ENCODE measurements at places on chromosomes 16 and 17.

- DNase-seq, result peak; percentile 31
Measured at GRCh38 chr17:41917679-41918313, 955 bp downstream of the ACLY start.

GRCh38 chr16:1003391-1004347, 22.1 kb downstream of the SOX8 start:
- DNase-seq, result no peak

DNA sequence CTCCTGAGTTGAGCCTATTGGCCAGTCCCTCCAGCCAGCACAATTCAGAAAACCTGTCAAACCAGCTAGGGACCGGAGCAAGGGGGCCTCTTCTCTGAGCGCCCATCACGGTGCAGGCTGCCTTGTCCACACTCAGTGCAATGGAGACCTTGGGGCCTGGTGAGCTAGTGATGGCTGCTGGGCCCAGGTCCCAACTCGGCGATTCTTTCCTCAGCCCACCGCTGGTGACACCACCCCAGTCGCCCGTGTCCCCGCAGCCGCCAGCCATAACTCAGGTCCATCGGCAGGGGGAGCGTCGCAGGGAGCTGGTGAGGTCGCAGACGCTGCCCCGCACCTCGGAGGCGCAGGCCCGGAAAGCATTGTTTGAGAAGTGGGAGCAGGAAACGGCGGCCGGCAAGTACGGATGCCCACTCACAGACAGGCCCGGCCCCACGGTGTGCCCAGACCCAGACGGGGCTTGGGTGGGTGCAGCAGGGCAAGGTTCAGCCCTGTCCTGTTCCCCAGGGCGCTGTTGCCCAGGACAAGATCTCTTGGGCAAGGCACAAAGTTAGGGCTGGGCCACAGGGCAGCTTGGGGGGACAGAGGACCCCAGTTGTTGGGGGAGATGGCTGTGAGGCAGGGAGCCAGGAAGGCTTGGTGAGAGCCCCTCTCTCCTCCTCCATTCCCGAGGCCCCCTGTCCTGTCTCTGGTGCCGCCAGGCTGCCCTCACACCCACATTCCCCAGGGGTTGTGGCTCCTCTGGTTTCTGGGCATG, 10.8 kb downstream of the SMTNL2 start:
- peak; percentile 12 for DNase-seq

DNA sequence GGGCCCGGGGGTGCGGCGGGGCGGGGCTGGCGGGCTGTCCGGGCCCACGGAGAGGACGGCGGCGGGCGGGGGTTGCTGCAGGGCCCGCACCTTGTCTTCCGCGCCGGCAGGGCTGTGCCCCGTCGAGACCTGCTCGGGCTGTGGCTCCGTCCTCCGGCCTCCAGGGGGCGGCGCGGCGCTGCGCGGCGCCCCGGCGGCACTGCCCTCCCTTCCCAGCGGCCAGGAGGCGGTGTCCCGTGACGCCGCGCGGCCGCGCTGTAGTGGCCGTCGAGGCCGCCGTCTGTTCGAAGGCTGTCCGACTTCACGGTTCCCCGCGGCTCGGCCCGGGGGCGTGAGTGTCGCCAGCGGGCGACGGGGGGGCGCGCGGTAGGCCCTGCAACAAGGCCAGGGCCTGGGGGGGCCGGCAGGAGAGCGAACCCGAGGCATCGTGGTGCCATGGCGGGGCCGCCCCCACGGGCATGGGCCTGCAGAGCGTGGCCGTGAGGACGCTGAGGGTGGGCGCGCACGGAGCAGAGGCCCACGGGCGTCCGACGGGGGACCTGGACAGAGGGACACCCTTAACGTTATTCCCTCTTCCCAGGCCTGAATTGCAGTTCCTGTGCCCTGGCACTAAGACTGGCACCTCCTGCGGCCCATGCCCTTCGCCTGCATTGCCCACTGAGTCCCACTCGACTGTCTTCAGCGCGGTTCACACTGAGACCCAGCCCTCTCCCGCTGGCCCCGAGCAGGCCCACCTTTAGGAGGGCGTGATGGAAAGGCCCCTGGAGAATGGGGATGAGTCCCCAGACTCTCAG, at the start of gene PLEKHG4:
PLEKHG4 (plus strand) TSS at position 237 of the 794 bp plus-strand sequence; CDS start at position 750, 513 bp downstream.
- DNase-seq, result no peak

DNA sequence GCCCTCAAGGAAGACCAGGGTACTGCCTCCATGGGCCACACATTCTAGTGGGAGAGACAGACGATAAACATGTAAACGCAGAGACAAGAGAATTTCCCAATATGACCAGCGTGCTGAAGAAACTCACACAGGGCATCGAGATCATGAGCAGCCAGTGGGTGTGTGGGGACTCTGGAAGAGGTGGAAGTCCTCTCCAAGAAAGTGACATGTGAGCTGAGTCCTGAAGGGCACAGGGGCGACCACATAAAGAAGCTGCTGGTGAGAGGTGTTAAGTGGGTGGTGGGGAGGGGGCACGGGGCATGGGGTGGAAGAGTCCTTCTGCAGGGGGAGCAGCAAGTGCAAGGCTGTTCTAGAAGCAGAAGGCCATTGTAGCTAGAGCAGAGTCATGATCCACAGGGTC, 21.0 kb upstream of the RAP1GAP2 start:
- DNase-seq, result no peak

DNA sequence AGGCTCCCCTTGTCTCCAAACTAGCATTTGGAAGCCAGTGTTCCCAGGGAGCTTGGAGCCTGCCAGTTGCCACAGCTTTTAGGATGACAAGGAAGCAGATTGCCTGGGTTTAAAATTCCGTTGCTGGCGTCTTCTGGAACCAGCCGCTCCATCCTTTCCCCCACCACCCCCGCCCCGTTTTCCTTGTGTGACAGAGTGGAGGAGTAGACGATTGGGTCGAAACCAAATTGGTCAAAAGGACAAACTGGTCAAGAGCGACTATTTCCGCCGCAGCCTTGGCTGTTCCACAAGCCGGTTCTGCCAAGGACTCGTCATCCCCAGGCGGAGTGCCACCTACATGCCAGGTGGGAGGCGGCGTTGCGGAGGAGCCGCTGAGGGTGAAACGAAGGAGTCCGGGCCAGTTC, 91.1 kb downstream of the RPA1 start:
- no peak for DNase-seq

DNA sequence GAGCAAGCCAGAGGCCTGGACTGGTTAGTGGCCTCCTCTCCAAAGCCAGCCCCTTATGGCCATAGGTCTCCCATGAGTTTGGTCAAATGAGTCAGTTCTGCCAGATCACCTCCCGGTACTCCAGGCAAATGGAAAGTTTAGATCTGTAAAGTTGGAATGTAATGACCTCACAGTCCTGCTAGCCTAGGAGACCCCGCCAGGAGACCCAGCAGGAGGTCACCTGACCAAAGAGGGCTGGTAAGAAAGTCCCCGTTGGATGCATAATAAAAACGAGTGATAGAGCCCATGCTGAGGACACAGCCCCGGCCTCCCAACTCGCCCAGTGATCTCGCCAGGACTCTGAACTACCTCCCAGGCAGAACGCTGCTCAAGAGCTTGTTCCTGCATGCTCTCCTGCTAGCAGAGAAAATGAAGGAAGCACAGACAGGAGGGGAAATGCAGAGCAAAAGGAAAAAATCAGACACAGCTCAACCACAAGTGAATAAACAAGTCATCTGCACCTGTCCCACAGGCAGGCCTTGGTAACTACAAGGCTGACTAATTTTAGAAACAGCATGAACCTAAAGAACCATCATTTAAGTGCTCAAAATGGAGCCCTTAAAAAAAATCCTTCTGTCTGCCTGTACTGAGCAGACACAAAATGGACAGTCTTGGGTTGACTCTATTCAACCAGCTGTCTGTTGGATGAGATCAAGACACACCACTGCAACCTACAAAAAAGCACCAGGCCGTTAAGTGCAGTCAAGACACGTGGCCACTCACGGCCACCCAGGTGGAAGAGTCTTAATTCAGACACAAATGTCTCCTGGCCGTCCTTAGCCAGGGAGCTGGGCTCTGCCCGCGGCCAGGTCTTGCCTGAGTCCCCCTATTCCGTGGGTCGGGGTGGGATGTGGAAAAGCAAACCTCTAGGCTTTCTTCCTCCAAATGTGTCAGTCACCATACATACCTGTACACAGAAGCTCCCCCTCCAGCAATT, 9.2 kb downstream of the CDIP1 start:
- no peak for DNase-seq

GRCh38 chr17:7460850-7461660, 16.2 kb downstream of the CHRNB1 start:
- DNase-seq, result no peak

- DNase-seq, result no peak
Measured at GRCh38 chr17:44334727-44335126, 10.1 kb upstream of the SLC25A39 start.

GRCh38 chr16:70494202-70494770, 29.1 kb downstream of the COG4 start:
- DNase-seq, result no peak

DNA sequence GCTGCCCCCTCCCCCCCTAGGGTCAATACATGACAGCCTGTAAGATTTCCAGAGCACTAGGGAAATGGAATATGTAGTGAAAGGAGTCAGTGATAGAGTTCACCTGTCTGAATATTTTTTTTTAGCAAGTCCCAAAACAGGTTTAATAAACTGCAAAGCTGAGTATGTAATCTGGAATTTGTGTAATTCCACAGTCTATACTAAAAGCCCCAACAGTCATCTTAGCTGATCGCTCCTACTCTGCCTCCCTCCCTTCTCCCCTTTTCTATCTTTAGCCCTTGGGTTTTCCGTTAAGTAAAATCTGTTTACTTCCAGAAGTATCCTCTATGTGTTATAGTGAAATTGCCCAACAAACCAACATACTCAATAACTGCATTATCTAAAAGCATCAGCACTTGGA, 3.5 kb downstream of the CDH13 start:
- no peak for DNase-seq

DNA sequence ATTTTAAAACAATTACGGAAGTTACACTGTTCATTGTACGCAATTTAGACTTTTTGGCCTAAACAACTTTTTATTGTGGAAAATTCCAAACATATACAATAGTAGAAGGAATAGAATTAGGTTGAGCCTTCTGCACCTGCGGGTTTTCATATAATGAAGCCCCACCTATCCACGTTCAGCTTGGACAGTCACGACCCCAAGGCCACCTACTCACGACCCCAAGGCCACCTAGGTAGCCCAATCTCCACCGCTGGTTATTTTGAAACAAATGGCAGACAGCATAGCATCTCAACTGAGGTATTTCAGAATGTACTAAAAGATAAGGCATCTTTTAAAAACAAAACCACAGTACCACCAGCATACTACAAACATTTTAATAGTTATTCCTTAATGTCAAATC, 631 bp downstream of the NLRC5 start:
- no peak for DNase-seq

DNA sequence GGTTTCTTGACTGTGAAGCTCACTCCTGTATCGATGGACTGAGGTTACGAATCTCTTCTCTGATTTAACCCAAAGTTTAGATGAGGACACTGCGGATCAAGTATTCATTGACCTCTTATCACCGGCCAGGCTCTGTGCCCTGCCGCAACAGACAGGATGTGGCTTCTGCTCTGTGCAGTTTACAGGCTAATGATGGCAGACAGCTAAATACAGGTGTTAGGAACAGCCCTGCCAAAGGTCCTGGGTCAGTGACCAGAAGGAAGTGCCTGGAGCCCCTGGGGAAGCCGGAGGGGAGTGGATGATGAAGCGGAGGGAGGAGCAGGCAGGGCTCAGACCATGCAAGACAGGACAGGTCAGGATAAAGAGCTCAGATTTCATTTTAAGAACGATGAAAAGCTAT, 44.4 kb downstream of the HAPSTR1 start:
- no peak for DNase-seq

- peak; percentile 55 for DNase-seq
Measured at GRCh38 chr16:57623251-57624043, 5.0 kb upstream of the ADGRG1 start.

DNA sequence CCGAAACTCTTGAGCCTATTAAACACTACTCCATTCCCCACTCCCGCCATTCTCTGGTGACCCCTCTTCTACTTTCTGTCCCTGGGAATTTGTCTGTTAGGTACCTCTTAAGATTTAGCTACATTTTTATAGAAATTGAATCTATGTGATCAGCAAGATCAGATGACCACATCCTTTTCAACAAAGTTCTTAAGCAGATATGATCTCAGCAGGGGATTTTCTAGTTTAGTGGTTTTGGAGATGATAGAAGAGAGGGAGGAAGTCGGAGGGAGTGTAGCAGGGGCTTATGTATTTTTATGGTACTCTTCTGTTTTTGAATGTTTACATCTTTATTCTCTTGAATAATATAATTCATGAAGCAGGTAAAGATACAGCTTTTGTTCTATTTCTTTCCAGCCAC, 40.8 kb downstream of the RPA1 start:
- DNase-seq, result no peak

GRCh38 chr17:49063652-49064051, 66.5 kb downstream of the IGF2BP1 start:
- DNase-seq, result peak; percentile 32

DNA sequence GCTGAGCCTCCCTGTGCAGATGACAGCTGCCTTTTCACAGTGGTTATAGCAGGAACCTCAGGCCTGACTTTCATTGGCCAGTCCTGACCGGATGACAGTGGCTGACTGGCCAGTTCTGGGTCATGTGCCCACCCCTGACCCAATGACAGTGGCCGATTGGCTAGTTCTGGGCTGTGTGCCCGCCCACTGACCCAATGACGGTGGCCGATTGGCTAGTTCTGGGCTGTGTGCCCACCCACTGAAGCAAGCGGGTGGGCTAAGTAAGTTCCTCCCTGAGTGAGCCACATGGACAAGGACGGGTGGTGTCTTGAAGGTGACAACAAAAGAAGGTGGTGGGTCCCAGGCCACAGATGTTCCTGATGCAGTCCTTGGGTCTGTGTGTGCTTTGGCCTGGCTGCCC, 9.5 kb downstream of the DEF8 start:
- no peak for DNase-seq

- no peak for DNase-seq
Measured at GRCh38 chr17:38747463-38748148, 530 bp downstream of the PCGF2 start.

GRCh38 chr17:40993839-40994238, at the start of gene KRTAP3-3:
Gene KRTAP3-3, minus strand, starts transcription at chr17:40994164. Its CDS starts 67 bp downstream, at chr17:40994097.
- no peak for DNase-seq

DNA sequence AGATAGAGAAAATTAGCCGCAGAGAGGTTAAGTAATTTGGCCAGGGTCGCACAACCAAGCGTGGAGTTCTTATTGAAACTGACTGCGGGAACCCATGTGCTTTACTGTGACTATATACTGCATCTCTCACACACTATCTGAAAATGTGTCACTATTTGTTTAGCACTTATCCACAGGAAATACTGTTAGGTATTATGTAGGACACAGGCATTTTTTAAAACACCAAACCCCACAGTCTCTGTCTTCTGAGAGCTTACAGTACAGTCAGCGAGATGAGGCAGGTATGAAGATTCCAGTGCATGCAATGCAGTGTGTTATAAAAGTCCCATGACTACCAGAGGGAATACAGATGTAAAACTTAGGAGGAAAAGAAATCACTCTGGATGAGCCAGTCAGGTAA, 11.3 kb downstream of the RBL2 start:
- no peak for DNase-seq

DNA sequence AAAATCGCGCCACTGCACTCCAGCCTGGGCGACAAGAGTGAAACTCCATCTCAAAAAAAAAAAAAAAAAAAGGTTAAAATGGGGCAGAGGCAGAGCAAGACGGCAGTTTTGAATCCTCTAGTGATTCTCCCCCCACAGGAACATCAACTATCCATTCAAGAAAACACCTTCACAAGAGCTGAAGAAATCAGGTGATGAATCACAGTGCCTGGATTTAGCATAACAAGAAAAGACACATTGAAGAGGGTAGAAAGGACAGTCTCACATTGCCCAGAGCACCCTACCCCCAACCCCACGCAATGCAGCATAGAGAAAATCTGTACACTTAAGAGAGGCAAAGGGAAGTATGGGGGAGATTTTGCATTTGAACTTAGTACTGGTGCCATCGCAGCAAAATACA, 28.8 kb upstream of the RNF43 start:
- no peak for DNase-seq

- DNase-seq, result no peak
Measured at GRCh38 chr17:78173097-78173715, 4.8 kb downstream of the SYNGR2 start.
